Upper lobe of right lung (tissue), 1 donor: ENCODE measurements at places on chromosomes 4 and X.

GRCh38 chr4:148078061-148078460 is 346.2 kb downstream of the ARHGAP10 start:
- DNase-seq = no peak

DNA sequence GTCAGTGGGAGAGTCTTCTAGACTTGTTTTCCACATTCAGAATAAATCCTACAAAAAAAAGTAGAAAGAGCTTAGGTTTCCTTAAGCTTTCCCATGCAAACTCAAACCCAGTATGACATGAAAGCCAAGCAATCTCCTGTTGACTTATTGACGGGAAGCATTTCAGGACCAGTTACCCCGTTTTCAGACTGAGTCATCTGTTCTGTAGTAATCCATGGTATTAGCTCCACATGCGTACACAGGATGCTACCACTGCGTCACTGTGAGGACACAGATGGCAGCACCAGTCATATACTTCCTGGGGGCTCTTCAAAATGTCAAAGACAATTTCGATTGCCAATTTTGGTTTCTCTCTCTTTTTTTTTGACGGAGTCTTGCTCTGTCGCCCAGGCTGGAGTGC is 224.9 kb upstream of the MAD2L1 start:
- no peak for DNase-seq

DNA sequence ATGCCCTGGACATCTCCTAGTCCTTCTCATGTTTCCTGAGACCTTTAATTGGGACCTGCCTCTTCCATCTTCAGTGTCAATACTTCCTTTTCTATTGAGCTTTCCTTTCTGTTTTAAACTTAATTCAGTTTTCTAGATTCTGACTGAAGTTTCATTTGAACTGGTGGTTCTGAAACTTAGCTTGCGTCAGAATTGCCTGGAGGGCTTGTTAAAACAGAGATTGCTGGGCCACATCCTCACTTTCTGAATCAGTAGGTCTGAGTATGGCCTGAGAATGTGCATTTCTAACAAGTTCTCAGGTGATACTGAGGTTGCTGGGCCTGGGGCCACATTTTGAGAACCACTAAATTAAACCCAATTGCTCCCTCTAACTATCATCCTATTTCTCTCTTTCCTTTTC is 152.1 kb upstream of the DGKK start:
- no peak for DNase-seq

DNA sequence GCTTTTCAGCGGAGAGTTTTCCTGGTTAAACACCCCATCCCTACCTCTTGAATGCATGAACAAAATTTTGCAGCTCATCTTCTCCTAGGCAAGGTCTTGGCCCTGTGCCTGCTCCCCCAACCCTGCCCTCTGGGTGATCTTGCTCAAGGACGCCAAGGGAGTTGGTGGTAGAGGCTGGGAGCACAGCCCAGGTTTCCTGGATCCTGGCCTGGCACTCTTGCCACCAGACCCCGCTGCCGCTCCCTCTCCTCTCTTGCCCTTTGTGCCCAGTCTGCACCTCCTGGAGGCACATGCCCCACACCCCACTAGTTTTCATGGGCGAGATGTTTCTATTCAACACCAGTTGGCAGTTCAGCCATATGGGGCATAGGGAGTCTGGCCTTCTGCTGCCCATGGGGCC is 37.3 kb downstream of the TSC22D3 start:
- no peak for DNase-seq

DNA sequence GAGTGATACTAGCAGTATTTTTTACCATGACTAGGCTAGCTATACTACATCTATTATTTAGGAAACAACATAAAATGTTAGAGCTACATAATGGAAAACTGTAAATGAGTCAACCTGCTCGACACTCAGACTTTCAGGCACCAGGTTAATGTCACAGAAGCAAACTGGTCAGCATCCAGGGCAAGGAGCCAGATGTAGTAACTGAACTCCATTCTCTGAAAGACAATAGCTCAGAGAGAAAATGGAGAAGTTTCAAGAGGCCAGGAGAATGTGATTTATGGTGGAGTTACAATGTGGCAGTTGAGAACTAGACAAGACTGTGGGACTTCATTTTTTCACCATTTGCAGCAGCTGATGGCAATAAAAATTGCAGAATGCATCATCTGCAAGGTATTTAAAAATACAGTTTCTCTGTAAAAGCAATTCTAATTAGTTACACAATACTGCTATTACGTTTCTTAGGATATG is 342.7 kb upstream of the PABPC4L start:
- DNase-seq = no peak

DNA sequence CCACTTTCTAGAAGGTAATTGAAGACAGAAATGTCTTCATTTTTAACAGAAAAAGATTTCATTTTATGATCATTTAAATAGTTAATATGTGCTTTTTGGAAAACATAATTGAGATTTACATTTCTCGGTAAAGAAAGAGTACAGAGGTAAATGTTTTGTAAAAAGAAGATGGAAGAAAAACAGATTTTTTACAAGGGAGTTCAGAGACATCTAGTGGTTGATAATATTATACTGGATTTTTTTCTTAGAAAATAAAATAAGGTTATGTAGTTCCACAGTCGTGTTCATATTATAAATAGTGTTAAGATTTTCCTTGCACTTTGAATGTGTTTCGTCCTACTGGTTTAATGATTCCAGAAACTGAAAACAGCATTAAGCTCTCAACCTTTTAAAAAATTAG is 60.6 kb downstream of the SMARCA1 start:
- no peak for DNase-seq

DNA sequence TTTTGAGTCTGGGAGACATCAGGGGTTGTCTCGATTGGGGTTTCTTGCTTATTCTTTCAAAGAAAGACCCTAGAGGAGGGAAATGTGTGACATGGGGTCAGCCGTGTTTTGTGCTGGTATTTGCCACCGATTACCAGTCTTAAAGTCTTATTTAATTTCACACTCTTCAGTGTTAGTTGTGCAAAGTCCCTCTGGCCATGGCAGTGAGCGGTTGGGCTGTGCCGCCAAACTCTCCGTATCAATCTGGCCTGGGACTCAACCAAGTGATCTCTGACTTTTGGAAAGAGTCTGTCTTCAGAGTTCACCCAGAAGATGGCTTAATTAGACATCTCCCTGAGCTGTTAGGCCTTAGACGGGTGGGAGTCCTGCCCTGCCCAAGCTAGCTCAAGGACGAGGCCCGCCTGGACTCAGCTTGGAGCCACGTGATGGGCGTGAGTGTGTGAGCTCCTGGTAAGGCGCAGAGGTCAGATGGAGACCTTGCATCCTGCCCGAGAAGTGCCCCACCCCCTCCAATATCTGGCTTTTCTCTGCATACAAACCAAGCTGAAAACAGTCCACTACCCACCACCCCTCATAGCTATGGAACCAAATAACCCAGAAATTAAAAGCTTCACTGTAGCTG is 3.8 kb upstream of the PITX2 start:
- DNase-seq = no peak

DNA sequence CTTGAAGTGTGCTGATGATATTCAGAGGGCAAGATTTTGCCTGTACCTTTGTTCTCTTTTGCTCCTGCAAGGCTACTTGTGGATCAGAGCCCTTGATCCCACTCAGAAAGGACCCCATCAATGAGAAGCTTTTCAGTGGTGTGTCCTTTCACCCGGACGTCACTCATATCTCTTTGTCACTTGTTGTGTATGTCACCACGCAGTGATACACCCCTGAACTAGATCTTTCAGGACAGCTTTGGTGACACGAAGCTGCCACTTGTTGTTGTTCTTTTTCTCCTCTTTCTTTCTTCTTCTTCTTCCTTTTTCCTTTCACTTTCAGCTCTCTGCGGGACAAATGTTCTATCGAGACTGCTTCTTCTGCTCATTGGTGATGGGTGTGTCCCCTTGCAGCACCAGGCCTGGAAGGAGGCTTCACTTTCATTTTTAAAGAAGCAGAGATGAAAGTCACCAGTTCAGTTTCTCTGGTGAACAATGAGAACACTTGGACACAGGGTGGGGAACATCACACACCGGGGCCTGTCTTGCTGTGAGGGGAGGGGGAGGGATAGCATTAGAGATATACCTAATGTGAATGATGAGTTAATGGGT is 83.6 kb downstream of the NBDY start:
- DNase-seq = no peak

DNA sequence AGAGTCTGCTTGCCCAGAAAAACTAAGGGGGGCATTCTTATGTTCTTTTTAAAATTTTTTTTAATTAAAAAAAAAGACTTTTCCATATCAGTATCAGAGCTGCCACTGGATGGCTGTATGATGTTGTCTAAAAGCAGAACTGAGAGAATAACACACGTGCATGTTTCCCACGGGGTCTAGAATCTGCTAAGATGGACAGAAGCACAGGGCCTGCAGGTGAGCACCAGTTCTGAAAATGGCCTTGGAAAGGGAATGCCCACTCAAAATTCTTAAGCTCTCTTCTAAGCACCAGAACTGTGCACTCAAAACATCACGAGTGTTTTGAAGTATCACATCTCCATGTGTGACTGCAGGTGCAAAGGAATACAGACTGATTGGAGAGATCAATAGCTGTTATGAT is 61.1 kb downstream of the ARAP2 start:
- DNase-seq = no peak

DNA sequence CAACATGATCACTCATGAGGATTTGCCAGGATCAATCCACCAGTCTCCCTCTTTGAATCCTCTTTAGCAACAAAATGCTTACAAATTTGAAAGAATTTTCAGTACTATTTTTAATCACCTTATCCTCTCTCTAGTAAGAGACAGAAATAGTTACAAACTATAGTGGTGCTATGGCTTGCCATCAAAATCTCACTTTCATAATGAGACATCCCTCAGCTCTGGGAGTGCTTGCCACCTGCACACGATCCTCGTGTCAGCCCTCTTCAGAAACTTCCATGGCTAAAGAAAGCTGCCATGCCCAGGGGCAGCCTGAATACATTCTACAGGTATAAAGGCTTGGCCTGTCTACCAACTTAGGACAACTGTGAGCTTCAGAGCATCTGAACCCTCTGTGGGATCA is 5.1 kb upstream of the DHX15 start:
- no peak for DNase-seq

DNA sequence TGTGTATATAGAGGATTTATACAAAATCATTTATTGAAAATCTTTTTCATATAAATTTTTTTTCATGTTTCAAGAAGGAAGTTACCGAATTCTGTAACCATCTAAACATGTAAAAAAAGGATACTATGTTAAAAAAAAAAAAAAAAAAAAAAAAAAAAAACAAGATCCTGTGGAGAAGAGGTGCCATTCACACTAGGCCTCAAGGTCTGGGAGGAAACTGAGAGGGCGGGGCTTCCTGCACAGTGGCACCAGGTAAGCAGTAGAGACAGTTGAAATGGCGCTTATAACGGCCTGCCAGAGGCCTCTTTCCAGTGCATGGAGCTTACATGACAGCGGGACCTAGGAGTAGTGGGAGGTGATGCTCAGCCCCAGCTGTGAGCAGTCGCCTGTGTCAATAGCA is 17.5 kb downstream of the TRAPPC2 start:
- no peak for DNase-seq

DNA sequence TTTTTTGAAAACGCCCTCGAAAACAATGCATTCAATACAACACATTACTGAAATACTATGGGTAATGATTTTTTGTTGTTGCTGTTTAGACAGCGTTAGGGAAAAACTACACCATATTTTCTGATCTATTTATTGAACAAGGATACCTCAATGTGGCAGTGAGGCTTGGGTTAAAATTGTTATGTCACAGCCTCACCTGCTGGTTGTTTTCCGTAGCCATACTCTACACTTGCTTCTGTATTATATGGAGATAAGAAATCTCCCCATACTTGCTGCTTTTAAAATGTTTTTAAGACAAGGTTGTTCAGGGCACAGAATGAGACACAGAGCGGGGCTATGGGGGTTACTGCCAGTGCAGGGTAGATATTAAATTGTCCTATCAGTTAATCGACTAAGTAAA is 221.6 kb upstream of the FTHL17 start:
- no peak for DNase-seq

DNA sequence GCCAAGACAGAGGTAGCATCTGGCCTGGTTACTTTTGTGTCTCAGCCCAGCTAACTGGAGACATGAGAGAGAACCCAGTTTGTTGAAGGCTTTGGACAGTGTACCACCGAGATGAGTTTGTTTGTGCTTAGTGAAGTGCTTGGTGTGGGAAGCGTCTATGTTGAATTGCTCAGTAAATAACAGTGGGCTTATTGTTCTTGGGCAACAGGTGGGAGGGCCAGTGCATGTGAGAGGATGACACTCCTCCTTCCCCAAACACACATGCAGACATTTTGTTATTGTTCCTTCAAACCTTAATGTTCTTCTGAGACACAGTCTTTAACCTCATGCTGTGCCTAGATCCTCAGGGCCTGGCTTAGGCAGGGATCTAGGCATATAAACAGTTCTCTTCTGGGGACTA is 39.7 kb downstream of the MSN start:
- DNase-seq = no peak

DNA sequence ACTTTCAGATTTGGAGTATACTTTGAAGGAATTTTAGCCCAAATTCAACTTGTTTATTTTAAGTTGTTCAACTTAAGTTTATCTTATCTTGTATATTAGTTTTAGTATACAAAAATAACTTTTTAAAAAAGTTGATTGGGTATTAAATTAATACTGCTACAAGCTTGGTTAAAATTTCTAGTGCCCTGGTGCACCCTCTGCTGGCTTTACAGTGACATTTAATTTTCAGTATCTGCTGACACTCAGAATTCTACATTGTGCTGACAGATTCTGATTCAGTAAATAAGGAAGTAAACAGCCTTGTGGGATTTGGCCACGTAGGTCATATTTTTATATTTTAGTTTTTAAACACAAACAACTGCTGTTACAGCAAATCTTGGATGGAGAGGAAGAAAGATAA is 2.9 kb downstream of the EDA start:
- DNase-seq = no peak

GRCh38 chrX:46637938-46638337 is 64.4 kb downstream of the CHST7 start:
- DNase-seq = no peak

- no peak for DNase-seq
Measured at GRCh38 chr4:88040707-88041106, 33.3 kb downstream of the PKD2 start.

GRCh38 chrX:136784231-136784630 is 3.5 kb upstream of the ARHGEF6 start:
- DNase-seq = no peak
